ENCODE measurements at places on chromosomes 4 and X.

DNA sequence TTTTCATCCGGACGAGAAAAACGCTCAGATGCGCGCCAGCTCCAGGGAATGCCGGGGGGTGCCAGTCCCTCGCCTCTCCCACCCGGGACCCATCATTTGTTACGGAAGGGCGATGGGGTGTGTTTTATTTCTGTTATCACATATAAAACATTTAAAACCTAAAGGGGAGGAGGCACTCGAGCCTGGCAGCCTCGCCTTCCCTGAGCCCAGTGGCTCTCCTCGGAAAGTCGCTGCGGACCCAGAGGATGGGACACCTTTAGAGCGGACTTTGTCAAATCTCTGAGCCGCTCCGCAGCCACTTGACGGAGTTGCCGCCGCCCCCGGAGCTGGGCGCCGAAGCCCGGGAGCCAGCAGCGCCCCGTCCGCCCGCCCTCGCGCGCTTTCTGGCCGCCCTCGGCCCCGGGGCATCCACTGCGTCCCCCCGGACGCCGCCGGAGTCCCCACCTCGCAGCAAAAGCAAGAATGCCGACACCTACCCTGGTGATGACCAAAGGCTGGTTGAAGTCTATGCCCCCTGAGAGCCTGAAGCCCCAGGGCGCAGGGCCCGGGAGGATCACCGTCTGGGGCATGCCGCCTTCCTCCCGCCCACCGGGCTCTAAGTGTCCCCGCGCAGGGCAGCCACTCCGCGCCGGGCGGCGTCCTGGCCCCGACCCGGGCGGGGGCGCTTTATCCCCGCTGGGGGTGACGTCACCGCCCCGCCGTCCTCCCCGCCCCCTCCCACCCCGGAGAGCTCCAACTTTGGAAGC, at the start of gene PDLIM3:
Gene PDLIM3, minus strand, starts transcription at position 642 of the 746 bp plus-strand sequence. Its CDS starts 73 bp downstream, at position 569.
- DNase-seq: no peak

GRCh38 chrX:133909888-133910287, 75.5 kb downstream of the GPC3 start:
- DNase-seq: no peak

DNA sequence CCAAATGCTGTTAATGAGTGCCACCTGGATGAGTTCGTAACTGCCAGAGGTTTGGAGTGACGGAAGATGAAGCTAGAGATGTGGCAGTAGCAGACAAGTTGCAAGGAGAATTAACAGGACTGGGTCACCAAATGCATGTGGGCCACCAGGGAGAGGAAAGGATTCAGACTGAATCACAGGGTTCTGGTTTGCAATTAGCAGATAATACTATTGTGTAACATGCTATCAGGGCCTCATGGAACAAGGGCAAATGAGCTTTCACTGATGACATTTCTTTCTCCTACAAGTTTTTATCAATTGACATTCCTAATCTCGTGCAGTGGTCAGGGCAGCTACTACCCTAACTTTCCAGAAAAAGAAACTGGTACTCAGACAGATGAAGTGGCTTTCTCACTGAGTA, 21.4 kb downstream of the GAB3 start:
- no peak for DNase-seq

- no peak for DNase-seq
Observed at GRCh38 chr4:181637186-181638105, 605.8 kb upstream of the TENM3 start.

DNA sequence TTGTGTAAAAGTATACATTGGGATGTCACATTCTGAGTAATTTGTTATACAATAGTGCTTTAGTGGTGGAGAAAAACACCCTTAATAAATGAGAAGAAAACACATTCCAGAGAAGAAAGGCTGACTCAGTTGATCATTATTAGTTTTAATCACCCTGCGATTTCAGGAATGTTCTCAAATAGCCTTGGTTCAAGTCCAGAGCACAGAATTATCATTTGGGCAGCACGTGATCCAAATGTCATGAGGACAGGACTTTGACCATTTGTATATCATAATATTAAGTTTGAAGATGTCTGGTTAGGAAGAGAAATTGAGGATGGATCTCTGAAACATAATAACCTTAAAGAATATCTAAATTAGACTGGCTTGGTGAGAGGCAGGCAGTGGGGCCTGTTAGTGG, 1434.3 kb upstream of the TENM3 start:
- no peak for DNase-seq

DNA sequence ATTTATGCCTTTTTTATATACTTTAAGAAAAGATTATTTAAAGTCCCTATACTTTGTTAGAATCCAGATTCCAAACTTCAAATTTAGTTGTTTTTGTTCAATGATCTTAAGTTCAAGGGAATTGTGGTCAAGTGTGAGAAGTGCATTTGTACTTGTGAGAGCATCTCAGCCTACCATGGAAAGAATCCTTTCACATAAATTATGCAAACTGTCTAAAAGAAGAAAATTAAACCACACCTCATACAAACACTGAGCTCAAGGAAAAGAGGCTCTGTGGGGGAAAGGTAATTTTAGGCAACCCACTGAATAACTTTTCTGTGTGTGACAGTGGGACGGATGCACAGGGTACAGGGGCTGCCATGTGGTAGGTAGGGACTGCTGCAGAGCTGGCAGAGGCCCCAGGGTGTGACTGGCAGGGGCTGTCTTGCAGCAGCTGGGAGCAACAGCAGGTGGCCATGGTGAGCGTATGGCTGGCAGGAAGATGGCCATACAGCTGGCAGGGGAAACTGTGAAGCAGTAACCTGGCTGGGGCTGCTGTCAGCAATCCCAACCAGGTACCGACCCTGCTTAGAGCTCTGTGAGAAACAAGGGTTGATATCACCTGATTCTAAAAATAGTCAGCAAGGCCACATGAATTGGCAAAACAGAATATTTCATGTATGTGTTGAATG, 130.6 kb downstream of the UGT8 start:
- DNase-seq: no peak

- no peak for DNase-seq
Observed at GRCh38 chr4:30837861-30838260, 117.7 kb downstream of the PCDH7 start.

DNA sequence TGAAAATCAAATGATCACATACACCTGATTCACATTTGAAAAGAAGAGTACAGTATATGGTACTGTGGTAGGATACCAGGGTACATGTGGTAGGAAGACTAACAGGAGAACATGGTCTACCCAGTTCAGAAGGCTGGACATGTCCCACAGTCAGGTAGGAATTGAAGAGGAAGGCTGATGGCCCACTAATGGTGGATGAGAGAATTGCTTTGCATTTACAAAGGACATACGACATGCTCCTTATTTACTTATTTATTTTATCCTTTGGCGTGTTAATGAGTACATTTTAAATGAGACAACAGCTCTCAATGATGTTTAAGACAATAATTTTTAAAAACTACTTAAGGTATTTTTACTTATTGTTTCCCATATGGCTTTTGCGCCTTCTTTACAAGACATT, 106.7 kb upstream of the BMP2K start:
- DNase-seq: no peak

GRCh38 chr4:55706541-55706940, 70.4 kb upstream of the NMU start:
- DNase-seq: no peak
